ENCODE measurements at places on chromosomes 5 and 9.

GRCh38 chr9:114434878-114435311 is 47.1 kb upstream of the AKNA start:
- no peak for DNase-seq

GRCh38 chr9:121333950-121334773 is 35.9 kb downstream of the STOM start:
- DNase-seq, result no peak

DNA sequence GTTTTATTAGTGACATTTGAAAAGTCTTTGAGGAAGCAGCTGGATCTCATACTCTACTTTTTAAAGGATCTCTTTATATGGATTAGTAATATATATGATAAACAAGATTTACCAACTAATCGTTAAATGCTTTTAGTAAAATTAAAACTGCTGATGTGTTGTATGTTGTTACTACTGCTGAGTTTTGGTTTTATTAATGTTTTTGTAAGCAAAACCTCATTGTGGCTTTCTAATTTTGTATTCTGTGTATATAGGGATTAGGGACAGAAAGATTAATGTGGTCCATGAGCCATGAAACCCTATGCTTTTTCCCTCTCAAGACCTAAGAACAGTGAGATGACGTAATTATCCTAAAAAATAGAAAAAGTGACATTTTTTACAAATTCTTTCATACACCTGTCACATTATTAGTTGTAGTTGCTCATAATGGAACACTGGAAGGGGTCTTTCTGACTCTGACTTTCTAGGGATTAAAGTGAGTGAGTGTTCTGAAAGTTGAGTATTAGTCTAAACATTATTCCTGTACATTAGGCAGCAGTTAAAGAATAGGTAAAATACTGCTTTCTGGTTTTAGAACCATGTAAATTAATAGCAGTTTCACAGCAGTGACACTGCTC is 85.9 kb downstream of the SLC12A2 start:
- DNase-seq, result no peak

GRCh38 chr9:34997379-34997781 is 7.8 kb downstream of the DNAJB5 start:
- DNase-seq, result no peak

DNA sequence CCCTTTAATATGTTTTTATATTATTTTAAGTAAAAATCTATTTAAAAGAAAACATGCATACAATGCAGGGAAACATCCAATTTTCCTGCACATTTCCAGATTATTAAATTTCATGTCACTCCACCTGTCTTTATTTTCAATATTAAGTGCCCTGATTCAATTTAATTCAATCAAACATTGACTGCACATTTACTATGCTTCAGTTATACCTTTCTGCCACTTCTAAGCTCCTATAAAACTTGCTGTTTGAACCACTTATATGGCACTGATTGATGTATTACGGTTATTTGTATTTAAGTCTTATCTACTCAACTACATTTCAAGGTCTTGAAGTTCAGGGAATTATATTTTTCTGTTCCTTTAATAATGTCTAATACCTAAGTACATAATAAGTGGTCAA is 198.0 kb downstream of the CAVIN4 start:
- no peak for DNase-seq

DNA sequence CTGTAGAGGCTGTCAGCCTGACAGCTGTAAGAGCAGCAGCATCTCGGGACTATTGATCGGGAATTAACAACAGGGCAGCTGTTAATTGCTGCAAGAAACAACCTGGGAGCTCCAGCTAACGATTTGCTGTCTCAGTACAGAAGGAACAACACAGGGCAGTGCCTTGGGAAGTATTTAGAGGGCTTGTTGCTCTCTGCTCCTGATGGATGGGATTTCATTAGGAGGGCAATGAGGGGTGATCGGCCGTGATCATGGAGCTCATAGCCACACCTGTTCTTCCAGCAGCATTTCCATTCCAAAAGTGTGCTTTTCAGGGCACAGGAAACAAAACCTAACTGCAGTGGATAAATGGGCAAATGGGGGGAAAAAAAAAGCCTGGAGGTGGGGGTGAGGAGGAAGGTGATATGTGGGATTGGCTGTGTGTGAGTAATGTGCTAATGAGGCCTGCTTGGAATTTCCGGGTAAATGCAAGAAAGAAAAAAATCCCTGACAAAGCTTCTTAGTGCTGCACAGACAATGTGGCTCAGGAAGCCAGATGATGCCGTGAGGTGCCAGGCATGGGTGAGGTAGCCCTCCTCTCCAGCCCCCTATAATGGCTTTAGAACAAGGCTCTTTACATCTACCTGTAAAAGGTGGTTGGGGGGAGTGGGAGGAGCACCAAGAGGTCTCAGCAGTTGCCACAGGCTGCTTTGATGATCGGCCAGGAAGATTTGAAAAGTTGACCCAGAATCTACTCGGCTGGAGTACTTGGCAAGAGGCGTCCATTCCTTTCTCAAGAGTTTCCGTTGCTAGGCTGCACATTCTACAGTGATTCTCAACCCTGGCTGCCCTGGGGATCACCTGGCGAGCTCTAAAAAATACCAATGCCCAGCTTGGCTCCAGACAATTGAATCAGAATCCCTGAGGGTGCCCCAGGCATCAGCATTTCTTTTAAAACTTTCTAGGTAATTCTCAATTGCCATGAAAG is 139.5 kb upstream of the KLF9 start:
- no peak for DNase-seq

DNA sequence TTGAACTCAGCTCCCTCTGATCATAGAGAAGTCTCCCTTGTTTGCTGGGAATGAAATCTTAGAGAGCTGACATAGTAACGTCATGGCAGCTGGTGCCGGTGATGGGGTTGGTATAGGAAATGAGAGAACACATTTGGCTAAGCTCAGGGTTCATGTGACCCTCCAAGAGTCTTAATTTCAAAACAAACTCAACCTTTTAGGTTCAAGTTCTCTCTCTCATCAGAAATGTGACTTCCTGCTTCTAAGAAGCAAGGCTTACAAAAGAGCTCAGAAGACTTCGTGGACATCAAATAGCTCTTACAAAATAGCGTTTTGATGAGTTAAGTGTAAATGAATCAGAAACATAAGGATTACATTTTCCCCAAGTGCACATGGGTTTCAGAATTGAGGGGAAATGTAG is 97.3 kb downstream of the PAPPA start:
- DNase-seq, result no peak

- no peak for DNase-seq
Observed at GRCh38 chr5:151597749-151598148, 6.6 kb upstream of the FAT2 start.

GRCh38 chr9:20030671-20031070 is 241.8 kb upstream of the SLC24A2 start:
- no peak for DNase-seq

- DNase-seq, result no peak
Observed at GRCh38 chr9:88680505-88681160, 145.7 kb downstream of the NXNL2 start.

- DNase-seq, result no peak
Observed at GRCh38 chr5:168649306-168649705, 70.1 kb upstream of the PANK3 start.

DNA sequence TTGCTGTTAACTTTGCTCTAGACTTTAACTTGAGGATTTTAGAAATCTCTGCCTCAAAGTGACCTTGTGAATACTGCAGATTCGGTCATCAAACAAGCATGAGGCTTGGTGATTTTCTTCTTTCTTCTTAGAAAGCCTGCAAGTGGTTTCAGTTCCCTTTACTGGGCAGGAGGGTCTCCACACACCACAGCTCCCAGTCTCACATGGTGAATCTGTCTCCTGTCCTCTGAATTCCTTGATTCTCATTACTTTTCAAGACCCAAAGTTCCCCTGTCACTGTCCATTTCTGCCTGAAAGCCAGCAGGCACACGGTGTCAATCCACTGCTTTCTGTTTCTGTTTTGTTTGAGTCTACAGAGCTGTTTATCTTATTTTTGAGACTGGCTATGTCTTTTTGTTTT is 14.1 kb downstream of the HSPB3 start:
- DNase-seq, result no peak

GRCh38 chr9:23622396-23622795 is 203.6 kb downstream of the ELAVL2 start:
- DNase-seq, result no peak

DNA sequence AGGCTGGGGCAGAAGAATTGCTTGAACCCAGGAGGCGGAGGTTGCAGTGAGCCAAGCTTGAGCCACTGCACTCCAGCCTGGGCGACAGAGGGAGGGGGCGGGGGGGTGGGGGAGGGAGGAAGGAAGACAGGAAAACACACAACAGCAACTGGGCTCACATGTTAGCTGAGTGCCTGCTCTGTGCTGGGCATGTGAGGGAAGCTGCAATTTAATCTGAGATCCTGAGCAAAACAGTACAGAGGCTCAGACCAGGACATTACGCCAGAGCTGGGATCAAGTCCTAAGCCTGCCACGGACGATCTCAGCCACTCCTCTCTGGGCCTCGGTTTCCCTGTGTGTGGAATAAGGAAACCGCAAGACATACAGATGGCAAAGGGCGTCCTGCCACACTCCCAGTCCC is 119.1 kb downstream of the VAV2 start:
- DNase-seq, result no peak

GRCh38 chr5:105993027-105993426 is 1677.7 kb downstream of the EFNA5 start:
- DNase-seq, result no peak

- DNase-seq, result no peak
Observed at GRCh38 chr9:75418518-75418917, 330.2 kb downstream of the OSTF1 start.

Data from stimulated activated CD8-positive, alpha-beta memory T cell treated with anti-CD3 and anti-CD28 coated beads, Interleukin-4, amount 100 ng/mL, for 1 hour (primary cell).